HCT116 (cell line): ENCODE measurements at places on chromosomes 2 and 18. TPM values are rescaled to one million over a fixed set of nuclear protein-coding genes. Genes with fewer than 3 reads are reported as not detected.

DNA sequence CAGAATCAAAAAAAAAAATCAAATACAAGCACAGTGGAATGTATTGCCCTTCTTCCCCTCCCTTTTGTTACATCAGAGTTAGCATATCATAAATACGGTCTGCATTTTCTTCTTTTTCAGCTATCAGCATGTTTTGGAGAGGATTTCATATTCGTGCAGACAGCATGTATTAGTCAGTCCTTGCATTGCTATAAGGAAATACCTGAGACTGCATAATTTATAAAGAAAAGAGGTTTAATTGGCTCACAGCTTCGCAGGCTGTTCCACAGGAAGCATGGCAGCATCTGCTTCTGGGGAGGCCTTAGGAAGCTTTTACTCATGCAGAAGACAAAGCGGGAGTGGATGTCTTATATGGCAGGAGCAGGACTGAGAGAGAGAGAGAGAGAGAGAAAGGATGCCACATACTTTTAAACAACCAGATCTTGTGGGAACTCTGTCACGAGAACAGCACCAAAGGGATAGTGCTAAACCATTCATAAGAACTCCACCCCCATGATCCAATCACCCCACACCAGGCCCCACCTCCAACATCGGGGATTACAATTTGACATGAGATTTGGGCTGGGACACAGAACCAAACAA, 8.9 kb downstream of the IL1B start:
- no peak for DNase-seq

GRCh38 chr2:217997510-217997909, 5.3 kb downstream of the TNS1 start:
- no peak for DNase-seq

Gene PIKFYVE
- total RNA-seq: 21.8 TPM

DNA sequence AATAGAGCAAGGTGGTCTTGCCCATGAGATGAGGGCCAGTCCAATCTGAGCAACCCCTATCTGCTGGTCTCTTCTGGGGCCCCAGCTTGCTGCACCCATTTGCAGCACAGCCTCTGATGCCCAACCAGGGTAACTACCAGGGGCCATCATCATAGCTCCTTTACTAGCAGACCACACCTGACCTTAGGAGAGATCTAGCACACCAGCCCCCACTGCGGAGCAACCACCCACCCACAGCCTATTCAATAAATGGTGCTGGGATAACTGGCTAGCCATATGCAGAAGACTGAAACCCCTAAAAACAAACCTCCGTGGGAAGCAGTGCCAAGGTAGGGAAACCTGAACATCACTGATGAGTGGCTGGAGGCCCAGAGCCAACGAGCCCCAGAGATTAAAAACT, 196.1 kb upstream of the RBBP8 start:
- DNase-seq: no peak

Gene DNER
- total RNA-seq: 2.9 TPM

Gene TGFA
- total RNA-seq: 50.1 TPM

Gene SAG
- total RNA-seq: not detected

DNA sequence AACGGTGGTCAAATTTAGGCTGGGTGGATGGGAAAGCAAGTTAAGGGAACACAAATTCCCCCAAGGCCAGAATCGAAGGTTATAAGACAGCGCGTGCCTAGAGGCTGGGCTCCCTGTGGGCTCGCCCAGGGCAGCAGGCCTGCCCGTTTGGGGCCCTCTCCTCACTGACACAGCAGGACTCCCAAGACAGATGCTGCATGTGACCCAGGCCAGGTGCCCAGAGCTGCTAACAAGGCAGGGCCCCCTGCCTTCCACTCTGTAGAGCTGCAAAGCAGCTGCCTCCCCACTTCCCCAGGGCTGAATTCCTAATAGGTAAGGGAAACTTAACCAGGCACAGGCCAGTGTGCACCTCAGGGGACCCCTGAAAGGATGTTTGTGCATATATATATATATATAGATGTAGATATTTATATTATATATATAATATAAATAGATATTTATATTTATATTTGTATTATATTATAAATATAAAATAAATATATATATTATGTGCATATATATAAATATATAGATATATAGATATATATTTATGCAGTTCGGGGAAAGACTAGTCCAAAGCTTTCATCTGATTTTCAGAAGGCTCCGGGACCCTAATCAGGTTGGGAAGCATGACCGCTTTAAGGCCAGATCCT, 43.7 kb downstream of the TMEM37 start:
- DNase-seq: no peak

DNA sequence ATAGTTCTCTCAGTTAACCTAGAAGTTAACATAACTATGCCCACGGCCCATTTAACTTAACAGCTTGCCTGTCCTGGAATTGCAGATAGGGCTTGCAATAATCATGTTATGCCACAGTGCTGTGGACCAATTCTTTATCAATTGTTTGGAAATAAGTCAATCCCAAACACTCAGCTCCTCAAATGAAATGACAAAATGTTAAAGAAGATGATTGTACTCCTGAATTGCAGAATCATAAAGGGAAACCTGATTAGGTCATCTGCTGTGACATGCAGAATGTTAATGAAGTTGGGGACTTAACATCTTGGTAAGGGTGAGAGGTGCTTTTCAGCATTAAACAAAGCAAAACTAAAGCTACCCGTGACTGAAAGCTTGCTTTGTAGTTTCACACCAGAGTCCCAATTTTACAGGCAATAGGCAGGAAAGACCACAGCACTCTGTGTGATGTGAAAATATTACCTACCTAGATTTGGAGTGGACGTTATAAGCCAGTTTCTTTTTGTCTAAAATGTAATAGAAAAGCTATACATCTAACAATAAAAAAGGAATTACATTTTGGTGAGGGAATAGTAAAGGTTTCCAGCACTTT, 364.0 kb downstream of the GPD2 start:
- no peak for DNase-seq
